ENCODE measurements at places on chromosomes 7 and 10.

- no peak for DNase-seq
These were observed 1.8 kb downstream of the PON3 start for GRCh38 chr7:95394370-95394769.

DNA sequence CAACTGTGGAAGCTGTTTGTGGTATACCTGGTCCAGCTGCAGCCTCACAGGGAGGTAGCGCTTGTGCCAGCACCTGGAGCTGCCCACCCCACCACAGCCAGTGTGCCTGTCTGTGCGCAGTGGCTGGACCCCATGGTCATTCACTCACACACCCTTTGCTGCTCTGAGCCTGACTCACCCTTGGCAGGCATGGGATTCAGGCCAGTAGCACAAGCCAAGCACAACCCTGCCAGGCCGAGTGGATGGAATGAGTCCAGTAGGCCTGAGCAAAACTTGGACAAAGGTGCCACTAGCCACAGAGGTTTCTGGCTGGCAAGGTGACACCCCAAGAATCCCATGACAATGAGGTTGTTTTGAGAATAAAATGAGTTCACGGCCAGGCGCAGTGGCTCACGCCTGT, 19.0 kb downstream of the RBM48 start:
- no peak for DNase-seq

DNA sequence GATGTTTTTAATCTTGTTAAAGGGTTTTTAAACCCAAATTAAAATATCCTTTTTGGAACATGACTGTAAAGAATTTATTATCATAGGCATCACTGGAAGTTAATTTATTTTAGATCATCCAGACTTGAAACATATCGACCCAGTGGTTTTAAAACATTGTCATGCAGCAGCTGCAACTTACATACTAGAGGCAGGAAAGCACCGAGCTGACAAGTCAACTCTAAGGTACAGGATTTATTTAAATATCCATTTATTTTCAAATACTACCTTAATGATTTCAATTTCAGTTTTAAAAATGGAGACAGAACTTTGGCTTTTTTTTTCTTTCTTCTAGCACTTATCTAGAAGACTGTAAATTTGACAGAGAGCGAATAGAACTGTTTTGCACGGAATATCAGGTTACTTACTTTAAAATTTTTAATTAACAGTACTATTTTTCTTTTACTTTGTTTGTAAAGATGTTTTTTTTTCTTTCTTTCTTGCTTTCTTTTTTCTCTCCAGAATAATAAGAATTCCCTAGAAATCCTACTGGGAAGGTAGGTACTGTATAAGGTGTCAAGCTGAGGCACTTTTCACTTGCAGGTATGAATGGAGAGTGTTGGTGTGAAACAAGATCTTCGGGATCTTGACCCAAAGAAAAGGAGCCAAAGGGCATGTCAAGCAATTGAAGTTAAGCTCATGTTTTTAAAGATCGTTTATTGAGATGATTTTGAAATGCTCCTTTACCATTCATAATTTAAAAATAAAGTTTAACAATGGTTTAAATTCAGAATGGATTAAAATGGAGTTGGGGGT, 1.8 kb downstream of the COMMD3 start:
- no peak for DNase-seq

DNA sequence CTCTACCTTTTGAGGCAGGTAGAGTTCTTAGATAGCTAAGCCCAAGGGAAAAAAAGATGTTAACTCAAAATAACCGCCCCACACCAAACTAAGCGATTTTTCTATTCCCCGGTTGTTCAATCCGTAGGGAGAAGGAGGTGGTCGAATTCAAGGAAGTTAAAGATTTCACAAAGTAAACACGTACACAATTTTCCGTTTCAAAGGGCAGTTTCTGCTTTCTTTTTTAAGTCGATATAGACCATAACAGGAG, 842 bp downstream of the KBTBD2 start:
- no peak for DNase-seq

GRCh38 chr10:1156921-1157614, 100.9 kb downstream of the WDR37 start:
- no peak for DNase-seq

- no peak for DNase-seq
These were observed 158.1 kb downstream of the ADRA2A start for GRCh38 chr10:111234914-111235302.

GRCh38 chr10:71860243-71861029, 9.4 kb upstream of the PSAP start:
- DNase-seq, result peak; percentile 40

DNA sequence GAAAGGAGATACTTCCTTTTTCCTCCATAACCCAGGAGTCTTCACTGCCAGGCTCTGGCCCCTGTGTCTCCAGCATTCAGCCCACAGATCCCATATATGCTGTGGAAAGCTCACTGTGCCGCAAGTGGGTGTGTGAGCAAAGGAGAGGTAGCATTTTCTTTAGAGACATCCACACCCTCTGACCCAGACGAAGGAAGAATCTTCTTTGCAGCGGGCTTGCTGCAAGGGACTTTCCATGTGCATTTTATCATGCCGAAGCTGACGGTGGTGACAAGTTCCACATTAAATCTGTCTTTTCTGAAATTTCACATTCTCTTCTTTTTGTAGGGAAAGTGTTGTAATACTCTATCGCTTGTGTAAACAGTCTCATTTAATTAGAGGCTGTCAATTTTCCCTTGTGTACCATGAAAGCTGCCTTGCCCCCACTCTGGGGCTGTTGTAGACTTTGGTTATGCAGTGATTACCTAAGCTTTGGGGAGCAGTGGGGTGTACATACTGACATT, 409.5 kb downstream of the SUGCT start:
- DNase-seq, result no peak

GRCh38 chr10:113929522-113929921, 75.1 kb downstream of the NHLRC2 start:
- no peak for DNase-seq

Data from activated naive CD4-positive, alpha-beta T cell treated with anti-CD3 and anti-CD28 coated beads, Interleukin-2, amount 50 U/mL, for 16 hours (primary cell).